Keratinocyte (primary cell): ENCODE measurements at places on chromosomes 3 and 15.

- peaks cover 29% of the 10 kb centered on the region for H3K4me1 ChIP-seq
- H3K27me3 ChIP-seq, result no peaks in the 10 kb centered on the region
- peak overlapping the region; percentile 48 for H3K4me3 ChIP-seq
- no peak for DNase-seq
Observed at GRCh38 chr3:115783938-115784738, 160.8 kb downstream of the GAP43 start.

GRCh38 chr15:57184502-57184901 lies 191.8 kb upstream of the CGNL1 start:
- no peak overlapping the region for H3K4me3 ChIP-seq
- no peak overlapping the region for H3K27ac ChIP-seq

GRCh38 chr15:77475898-77476297 lies 55.2 kb downstream of the HMG20A start:
- H3K36me3 ChIP-seq, result no peaks in the 10 kb centered on the region
- no peaks in the 10 kb centered on the region for H3K27me3 ChIP-seq
- H3K4me3 ChIP-seq, result no peak overlapping the region
- H3K4me1 ChIP-seq, result no peaks in the 10 kb centered on the region
- no peak for DNase-seq
- H3K27ac ChIP-seq, result no peak overlapping the region

- no peaks in the 10 kb centered on the region for H3K4me1 ChIP-seq
- H3K36me3 ChIP-seq, result no peaks in the 10 kb centered on the region
- DNase-seq, result no peak
Observed at GRCh38 chr15:38635170-38635569, 70.6 kb upstream of the RASGRP1 start.

GRCh38 chr15:80578871-80579270 lies 116.2 kb upstream of the ABHD17C start:
- H3K4me1 ChIP-seq, result peaks cover 38% of the 10 kb centered on the region
- peak overlapping the region; percentile 94 for H3K27ac ChIP-seq
- H3K36me3 ChIP-seq, result no peaks in the 10 kb centered on the region
- H3K4me3 ChIP-seq, result no peak overlapping the region
- no peak for DNase-seq

- H3K4me3 ChIP-seq, result no peak overlapping the region
- H3K36me3 ChIP-seq, result no peaks in the 10 kb centered on the region
- H3K27me3 ChIP-seq, result no peaks in the 10 kb centered on the region
- H3K27ac ChIP-seq, result no peak overlapping the region
- no peaks in the 10 kb centered on the region for H3K4me1 ChIP-seq
Observed at GRCh38 chr15:29071232-29071881, 185.6 kb downstream of the APBA2 start.

DNA sequence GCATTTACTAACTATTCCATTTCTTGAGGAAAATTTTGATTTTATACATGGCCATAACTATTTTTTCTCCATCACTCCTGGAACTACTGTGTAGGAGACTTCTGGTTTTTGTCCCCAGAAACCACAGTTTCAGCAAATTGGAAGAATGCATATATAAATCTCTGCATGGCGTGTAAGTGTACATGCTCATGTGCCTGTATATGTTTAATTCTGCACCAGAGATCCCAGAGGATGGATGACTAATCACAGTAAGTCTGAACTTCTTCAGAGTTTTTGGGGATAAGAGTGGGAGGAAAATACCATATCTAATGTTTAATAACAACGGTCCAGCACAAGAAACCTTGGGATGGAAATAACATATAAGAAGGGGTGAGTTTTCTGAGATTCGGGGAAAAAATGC lies 10.9 kb upstream of the COL6A6 start:
- no peaks in the 10 kb centered on the region for H3K36me3 ChIP-seq
- H3K27me3 ChIP-seq, result no peaks in the 10 kb centered on the region
- H3K4me1 ChIP-seq, result no peaks in the 10 kb centered on the region
- no peak overlapping the region for H3K27ac ChIP-seq

DNA sequence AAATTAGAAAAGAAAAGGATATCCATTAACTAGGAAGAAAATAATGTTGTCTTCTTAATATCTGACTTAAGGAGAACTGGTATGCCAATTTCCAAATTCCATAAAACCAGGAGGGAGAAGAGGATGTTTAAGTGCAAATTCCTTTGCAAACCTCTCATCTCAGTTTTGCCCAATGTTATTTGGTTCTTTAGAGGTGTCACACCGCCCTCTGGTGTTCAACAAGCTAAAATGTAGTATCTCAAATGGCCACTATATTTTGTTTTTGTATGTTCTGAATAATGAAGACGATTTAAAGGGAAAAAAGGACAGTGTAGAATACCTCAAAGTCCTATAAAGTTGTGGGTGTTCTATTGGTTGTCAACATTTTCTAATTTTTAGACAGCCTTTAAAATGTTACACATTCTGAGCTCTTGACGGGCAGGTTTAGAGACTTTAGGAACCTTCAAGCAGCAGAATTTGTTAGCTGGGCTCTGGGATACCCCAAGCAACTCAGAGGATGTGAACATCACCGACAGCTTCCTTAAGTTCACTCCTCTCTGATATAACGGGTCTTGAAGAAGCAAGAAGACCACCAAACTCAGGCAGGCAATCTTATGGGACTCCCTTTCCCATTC lies 458.3 kb downstream of the MFSD1 start:
- H3K4me3 ChIP-seq, result no peak overlapping the region
- no peak for DNase-seq
- H3K4me1 ChIP-seq, result no peaks in the 10 kb centered on the region
- peaks cover 5% of the 10 kb centered on the region for H3K27me3 ChIP-seq
- H3K27ac ChIP-seq, result no peak overlapping the region
- no peaks in the 10 kb centered on the region for H3K36me3 ChIP-seq

GRCh38 chr3:12058408-12058807 lies 54.2 kb downstream of the SYN2 start:
- H3K27ac ChIP-seq, result no peak overlapping the region
- H3K27me3 ChIP-seq, result no peaks in the 10 kb centered on the region

- no peaks in the 10 kb centered on the region for H3K27me3 ChIP-seq
- no peak overlapping the region for H3K4me3 ChIP-seq
- no peak overlapping the region for H3K27ac ChIP-seq
- H3K4me1 ChIP-seq, result peaks cover 28% of the 10 kb centered on the region
- no peak for DNase-seq
- H3K36me3 ChIP-seq, result no peaks in the 10 kb centered on the region
Observed at GRCh38 chr3:143166376-143166775, 46.8 kb downstream of the CHST2 start.

DNA sequence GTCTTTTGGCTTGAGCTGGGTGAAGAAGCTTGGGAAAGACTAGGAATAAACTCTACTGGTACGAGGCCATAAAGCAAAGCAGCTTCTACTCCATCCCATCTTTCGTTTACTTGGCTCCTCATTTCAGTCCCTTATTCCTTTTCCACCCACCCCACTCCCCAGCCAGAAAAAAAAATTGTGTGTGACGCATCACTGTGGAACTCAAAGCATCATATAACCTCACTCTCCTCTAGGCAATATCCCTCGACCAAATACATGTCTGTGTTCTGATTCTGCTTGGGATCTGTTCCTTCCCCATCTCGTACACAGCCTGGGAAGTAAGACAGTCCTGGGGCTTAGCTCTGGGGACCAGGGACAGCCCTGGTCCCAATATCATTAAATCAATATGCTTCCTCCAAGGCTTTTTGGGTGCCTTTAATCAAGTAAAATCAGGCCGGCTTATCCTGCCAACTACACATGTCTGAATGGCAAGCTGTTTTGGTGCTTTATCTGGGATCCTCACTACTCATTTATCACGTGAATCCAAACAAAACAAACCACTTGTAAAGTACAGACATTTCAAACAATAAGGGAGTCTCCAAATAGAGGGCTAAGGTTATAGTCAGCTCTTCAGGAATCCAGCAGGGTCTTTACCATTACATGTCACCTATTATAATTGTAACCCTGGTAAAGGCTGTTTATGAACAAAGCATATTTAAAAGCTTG lies 74.9 kb upstream of the ZBED2 start:
- no peak overlapping the region for H3K4me3 ChIP-seq
- no peaks in the 10 kb centered on the region for H3K27me3 ChIP-seq
- H3K36me3 ChIP-seq, result no peaks in the 10 kb centered on the region
- DNase-seq, result no peak

GRCh38 chr3:57066471-57066870 lies 6.0 kb downstream of the SPATA12 start:
- peaks cover 26% of the 10 kb centered on the region for H3K4me1 ChIP-seq
- H3K4me3 ChIP-seq, result no peak overlapping the region
- no peaks in the 10 kb centered on the region for H3K27me3 ChIP-seq
- DNase-seq, result no peak

GRCh38 chr3:76638006-76638405 lies 401.9 kb upstream of the ROBO2 start:
- no peak for DNase-seq
- no peaks in the 10 kb centered on the region for H3K36me3 ChIP-seq
- no peaks in the 10 kb centered on the region for H3K4me1 ChIP-seq
- H3K4me3 ChIP-seq, result no peak overlapping the region

DNA sequence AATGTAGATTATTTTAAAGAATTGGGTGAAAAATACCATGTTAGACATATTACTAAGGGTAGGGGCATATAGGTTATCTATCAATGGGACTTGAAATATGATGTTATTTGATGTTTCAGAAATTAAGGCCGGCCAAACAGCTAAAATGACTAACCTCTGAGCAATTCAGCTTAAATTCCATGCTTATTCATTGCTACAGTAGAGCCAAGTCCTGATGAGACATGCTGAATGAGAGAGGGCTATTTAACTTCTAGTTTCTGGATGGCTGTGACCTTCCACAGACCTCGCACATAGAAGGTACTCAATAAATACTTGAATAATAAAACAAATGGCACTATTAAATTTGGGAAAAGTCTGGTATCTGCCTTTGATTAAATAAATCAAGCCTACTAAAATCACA lies 175.6 kb upstream of the WNT5A start:
- H3K27me3 ChIP-seq, result no peaks in the 10 kb centered on the region
- H3K36me3 ChIP-seq, result no peaks in the 10 kb centered on the region
- no peak overlapping the region for H3K4me3 ChIP-seq
- DNase-seq, result peak; percentile 28
- H3K4me1 ChIP-seq, result peaks cover 23% of the 10 kb centered on the region

- H3K36me3 ChIP-seq, result no peaks in the 10 kb centered on the region
- peaks cover 65% of the 10 kb centered on the region for H3K27me3 ChIP-seq
- no peak for DNase-seq
- H3K4me1 ChIP-seq, result peaks cover 40% of the 10 kb centered on the region
- peak overlapping the region; percentile 23 for H3K4me3 ChIP-seq
Observed at GRCh38 chr3:43994657-43995546, 246.8 kb upstream of the TOPAZ1 start.
